Activated CD4-positive, alpha-beta T cell treated with anti-CD3 and anti-CD28 coated beads for 36 hours (primary cell): ENCODE measurements at places on chromosomes 2 and 18. TPM values are rescaled to one million over a fixed set of nuclear protein-coding genes. Genes with fewer than 3 reads are reported as not detected.
A peak's percentile ranks its signal among the peaks of the same experiment; 100 is the strongest.

GRCh38 chr2:15840969-15841368 is 99.4 kb upstream of the MYCN start:
- no peak overlapping the region for H3K27ac ChIP-seq
- no peaks in the 10 kb centered on the region for H3K4me1 ChIP-seq
- H3K4me3 ChIP-seq = no peak overlapping the region
- H3K27me3 ChIP-seq = peaks cover 1% of the 10 kb centered on the region
- H3K36me3 ChIP-seq = no peaks in the 10 kb centered on the region
- no peak for DNase-seq

TMEM185B gene
- 15.9 TPM for total RNA-seq

DNA sequence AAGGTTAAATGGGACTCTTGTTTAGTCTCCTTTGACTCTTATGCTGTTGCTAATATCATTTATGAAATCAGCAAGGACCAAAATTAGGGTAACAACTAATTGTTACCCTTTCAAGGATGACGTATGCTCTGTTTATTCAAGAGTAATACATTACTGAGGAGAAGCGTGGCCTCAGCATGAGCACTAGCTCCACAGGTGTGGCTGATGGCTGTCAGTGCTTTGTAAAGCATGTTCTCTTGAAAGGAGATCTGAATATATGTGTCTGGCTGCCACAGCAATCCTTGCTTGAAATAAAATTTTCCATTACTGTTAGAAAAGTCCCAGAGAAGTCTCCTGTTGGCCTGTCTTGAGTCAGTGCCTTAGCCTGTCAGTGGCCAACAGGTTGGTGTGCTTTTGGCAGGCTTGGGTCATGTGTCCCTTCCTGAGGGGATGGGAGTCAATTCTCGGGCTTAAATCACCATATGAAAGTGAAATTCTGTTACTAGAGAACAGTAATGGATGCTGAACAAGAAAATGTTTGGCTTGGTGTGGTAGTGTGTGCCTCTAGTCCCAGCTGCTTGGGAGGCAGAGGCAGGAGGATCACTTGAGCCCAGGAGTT is 32.7 kb downstream of the ABI2 start:
- no peak overlapping the region for H3K27ac ChIP-seq
- no peak for DNase-seq
- peaks cover 2% of the 10 kb centered on the region for H3K4me1 ChIP-seq
- no peak overlapping the region for H3K4me3 ChIP-seq
- peaks cover 4% of the 10 kb centered on the region for H3K36me3 ChIP-seq

DNA sequence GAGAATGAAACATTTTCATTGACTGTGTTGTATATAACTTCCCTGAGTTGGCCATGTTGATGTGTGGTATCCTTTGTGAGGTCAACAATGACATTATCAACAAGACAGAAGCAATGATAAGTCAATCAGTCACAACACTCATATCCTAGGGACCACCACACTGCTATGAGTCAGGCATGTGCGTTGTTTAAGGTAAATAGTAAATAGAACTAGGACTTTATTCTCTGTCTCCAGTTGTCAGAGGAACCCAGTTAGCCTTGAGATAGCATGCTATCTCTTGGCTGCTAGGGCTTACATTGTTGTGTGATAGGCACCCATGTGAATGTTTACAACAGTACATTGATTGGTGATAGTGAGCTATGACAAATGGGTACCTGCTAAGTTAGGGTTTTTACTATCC is 37.3 kb downstream of the GPD2 start:
- no peak overlapping the region for H3K4me3 ChIP-seq
- no peaks in the 10 kb centered on the region for H3K27me3 ChIP-seq
- peaks cover 11% of the 10 kb centered on the region for H3K36me3 ChIP-seq

- no peak overlapping the region for H3K27ac ChIP-seq
- no peaks in the 10 kb centered on the region for H3K36me3 ChIP-seq
- peaks cover 10% of the 10 kb centered on the region for H3K27me3 ChIP-seq
- H3K4me1 ChIP-seq = peaks cover 10% of the 10 kb centered on the region
These were observed 37.6 kb downstream of the PTPN18 start for GRCh38 chr2:130393318-130393910.

GRCh38 chr18:39959839-39960238 is 1995.2 kb upstream of the PIK3C3 start:
- H3K4me3 ChIP-seq = no peak overlapping the region
- no peaks in the 10 kb centered on the region for H3K4me1 ChIP-seq
- no peak overlapping the region for H3K27ac ChIP-seq
- no peak for DNase-seq

RAPGEF4 gene
- 0.50 TPM for total RNA-seq

DNA sequence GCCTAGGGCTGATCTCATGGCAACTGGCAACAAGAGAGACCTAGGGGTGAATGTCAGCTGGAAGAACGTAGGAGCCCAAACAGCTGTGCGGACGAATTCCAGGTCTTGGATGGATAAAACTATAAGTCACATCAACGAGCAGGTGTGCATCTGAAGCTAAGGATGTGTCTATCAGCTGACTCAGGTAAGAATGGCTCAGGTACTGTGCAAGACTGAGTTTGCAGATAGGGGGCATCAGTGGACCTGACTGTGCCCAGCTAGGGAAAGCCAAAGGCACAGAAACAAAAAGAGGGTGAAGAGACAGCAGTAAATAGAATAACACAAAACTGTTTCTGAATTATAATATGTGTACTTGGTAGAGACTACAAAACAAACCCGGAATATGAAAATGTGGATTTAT is 357.3 kb downstream of the ZEB2 start:
- peak; percentile 63 for DNase-seq
- H3K27ac ChIP-seq = no peak overlapping the region
- no peaks in the 10 kb centered on the region for H3K36me3 ChIP-seq
- no peaks in the 10 kb centered on the region for H3K4me1 ChIP-seq
- no peak overlapping the region for H3K4me3 ChIP-seq
- no peaks in the 10 kb centered on the region for H3K27me3 ChIP-seq

PDE1A gene
- not detected for total RNA-seq

DNA sequence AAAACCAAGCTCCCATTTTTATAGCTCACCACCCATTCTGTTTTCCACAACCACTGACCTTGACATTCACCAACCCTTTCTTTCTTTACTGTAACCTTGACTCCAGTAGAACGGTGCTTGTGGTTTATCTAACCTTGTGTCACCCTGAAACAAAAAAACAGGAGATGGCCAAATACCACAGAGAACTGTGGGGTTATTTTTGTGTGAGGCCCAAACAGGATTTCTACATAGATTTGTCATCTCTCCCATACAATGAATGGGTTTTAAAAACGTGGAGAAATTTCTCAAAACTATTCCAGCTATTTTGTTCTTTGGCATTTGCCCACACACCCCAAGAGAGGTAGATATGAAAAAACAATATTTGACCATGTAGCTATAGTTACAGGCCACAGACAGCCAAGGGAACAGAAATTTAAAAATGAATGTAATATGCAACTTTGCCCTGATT is 231.3 kb upstream of the TANK start:
- no peaks in the 10 kb centered on the region for H3K4me1 ChIP-seq
- H3K27ac ChIP-seq = no peak overlapping the region

GRCh38 chr2:218320704-218321336 is 28.5 kb upstream of the TMBIM1 start:
- H3K27me3 ChIP-seq = peaks cover 7% of the 10 kb centered on the region
- peaks cover 50% of the 10 kb centered on the region for H3K4me1 ChIP-seq
- no peak for DNase-seq

DNA sequence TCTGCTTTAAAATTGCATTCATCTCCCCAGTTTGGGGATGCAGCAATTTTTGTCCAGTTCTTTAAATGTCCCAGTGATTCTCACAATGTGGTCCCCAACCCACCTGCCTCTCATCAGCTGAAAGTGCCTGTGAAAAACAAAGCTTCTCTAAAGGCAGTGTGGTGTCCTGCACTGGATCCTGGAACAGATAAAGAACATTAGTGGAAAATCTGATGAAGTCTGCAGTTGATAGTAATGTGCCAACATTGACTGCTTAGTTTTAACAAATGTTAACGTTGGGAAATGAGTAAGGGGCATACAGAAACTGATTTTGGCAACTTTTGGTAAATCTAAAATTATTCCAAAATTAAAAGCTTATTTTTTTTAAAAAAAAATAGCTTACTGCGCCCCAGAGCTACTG is 9.3 kb downstream of the FZD5 start:
- no peaks in the 10 kb centered on the region for H3K4me1 ChIP-seq
- DNase-seq = no peak
- H3K27me3 ChIP-seq = peaks cover 18% of the 10 kb centered on the region

DNA sequence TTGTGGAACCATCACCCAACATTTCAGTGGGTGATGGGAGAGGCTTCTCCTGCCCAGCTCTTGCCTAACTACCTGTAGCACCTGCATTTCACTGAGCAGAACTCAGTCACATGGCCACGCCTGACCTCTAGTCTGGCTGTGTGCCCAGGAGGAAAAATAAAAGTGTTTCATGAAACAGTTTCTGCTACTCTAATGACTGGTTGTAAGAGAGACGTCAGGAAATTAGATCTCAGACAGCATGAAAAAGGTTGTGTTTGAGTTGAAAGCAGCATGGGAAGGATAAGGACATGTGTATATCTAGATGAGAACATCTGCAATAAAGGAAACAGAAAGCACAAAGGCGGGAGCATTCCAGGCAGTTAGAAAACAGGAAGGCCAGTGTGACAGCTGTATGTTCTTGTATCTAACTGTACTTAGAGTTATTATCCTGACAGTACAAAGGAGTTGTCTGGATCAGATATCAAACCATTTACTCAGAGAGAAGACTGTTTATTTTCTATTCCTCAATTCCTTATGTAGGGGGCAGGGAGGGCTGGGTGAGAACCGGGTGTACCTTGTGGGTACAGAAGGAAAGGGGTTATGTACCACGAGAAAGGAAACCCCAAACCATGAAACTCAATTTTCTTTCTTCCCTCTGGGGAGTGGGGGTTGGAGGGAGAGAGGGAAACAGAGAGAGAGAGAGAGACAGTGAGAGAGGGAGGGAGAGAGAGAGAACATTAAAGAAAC is 307.4 kb upstream of the VWC2L start:
- no peak for DNase-seq
- no peaks in the 10 kb centered on the region for H3K4me1 ChIP-seq
- no peaks in the 10 kb centered on the region for H3K27me3 ChIP-seq

SLC16A14 gene
- total RNA-seq = 1.2 TPM

- H3K27me3 ChIP-seq = peaks cover 81% of the 10 kb centered on the region
- no peak overlapping the region for H3K27ac ChIP-seq
- no peak for DNase-seq
- no peaks in the 10 kb centered on the region for H3K36me3 ChIP-seq
These were observed 5.5 kb downstream of the SIX3 start for GRCh38 chr2:44947028-44947375.

DNA sequence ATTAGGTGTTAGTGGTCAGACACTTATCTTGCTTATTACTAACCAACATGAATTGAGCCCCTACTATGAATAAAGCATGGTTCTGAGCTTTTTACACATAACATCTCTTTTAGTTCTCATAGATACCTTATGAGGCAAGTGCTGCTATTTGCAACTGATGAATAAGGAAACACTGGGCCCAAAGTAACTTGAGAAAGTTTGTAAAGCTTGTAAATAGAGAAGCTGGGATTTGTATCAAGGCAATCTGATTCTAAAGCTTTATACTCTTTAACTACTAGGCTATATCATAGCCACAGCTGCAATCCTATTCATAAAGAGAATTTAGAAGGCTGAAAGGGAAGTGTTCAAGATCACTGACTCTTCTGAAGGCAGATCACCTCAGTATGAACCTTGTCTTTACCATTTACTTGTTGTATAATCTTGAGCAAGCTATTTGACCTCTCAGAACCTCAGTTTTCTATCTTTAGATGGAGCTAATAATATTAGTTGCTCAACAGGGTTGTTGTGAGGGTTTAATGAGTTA is 60.4 kb downstream of the ABCB11 start:
- no peak for DNase-seq
- H3K27ac ChIP-seq = no peak overlapping the region
- H3K4me3 ChIP-seq = no peak overlapping the region
- H3K27me3 ChIP-seq = no peaks in the 10 kb centered on the region

UGT1A10 gene
- not detected for total RNA-seq

DNA sequence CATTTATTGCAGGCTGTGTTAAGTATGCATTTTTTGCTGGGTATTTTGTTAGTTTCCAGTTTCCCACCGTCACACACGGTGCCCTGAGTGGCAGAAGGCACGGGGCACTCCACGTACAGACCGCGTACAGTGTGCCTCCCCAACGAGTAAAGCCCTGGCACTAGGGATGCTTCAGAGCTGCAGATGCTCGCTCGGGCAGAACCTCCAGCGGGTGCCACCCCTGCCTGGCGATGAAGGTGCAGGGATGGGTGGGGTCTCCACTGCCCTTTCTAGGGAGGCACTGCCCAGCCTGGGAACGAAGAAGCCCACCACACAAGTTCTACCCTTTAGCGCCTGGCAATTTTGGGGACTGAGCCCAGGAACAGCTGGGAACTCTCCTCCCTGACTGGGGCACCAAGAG is 4.1 kb downstream of the GREB1 start:
- H3K27ac ChIP-seq = no peak overlapping the region
- no peaks in the 10 kb centered on the region for H3K36me3 ChIP-seq
- H3K27me3 ChIP-seq = peaks cover 19% of the 10 kb centered on the region
- H3K4me3 ChIP-seq = no peak overlapping the region

POMC gene
- total RNA-seq = 8.3 TPM

ZSWIM2 gene
- not detected for total RNA-seq
